ENCODE measurements at places on chromosomes 5 and 9.

DNA sequence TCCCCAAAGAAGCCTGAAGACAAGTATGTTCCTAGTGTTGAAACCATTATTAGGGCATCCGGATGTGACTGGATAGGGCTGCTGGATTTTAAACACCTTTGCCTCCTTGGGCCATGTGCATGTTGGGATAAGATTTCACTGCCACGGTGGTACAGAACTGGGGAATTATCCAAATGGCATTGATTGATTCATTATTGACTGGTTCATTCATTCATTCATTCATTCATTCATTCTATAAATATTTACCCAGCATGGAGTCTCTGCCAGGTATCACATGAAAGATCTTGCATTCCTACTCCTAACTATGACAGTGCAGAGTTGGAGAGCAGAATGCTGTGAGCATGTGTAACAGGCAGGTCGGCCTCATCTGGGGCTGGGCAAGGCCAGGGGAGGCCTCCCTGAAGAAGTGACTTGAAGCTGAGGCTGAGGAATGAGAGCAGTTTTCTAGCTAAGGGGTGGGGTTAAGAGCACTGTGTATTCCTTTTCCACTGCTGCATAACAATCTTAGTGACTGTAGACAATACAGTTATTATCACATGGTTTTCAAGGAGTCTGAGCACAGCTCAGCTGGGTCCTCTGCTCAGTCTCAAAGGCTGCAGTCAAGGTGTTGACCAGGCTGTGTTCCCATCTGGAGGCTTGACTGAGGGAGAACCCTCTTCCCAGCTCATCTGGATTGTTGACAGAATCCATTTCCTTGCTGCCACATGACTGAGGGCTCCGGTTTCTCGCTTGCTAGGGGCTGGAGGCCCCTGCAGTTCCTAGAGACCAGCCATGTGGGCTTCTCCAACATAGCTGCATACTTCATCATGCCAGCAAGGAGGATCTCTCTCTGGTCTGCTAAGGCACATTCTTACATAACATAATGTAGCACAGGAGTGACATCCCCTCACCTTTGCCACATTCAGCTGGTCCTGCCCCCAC is 35.7 kb downstream of the AK8 start:
- no peak for DNase-seq

DNA sequence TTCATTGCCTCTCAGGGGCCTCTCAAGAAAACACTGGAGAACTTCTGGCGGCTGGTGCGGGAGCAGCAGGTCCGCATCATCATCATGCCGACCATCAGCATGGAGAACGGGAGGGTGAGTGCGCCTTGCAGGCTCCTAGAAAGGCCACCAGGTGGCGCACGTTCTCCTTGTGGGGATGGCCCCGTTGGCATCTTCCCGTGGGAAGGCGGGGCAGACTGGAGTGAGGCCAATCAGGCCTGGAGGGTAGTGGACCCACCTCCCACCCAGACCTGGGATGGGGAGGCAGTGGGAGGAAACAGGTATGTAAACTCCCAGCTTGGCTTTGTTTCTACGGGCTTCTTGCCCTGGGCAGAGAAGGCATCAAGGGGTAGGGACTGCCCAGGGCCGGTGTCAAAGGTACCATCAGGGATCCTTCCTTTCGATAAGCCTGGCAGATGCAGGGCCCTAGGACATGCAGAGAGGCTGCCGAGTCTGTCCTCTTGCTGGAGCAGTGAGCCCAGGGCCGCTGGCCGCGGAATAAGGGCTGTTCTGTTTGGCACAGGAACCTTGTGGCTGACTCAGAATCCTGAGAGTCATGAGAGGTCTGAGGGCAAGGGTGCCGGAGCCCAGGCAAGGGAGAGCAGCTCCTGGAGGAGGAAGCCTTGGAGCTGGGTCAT is 18.9 kb upstream of the SPTLC1 start:
- DNase-seq, result peak; percentile 67

DNA sequence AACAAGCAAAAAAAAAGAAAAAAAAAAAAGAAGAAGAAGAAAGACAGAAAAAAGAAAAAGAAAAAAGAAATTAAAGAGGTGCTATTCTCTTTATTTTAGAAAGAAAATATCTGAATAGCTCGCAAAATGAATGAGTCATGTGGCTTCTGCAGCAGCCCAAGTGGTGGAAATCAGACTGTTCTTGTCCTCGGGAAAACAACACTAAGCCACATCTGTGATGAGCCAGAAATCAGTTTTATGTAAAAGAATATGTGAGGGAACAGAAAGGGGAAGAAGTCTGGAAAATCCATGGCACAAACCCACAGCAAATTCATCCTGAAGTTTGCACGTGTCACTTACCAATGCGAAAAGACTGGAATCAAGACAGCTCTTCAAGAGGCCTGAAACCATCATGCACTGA is 118.7 kb upstream of the GAS1 start:
- no peak for DNase-seq

DNA sequence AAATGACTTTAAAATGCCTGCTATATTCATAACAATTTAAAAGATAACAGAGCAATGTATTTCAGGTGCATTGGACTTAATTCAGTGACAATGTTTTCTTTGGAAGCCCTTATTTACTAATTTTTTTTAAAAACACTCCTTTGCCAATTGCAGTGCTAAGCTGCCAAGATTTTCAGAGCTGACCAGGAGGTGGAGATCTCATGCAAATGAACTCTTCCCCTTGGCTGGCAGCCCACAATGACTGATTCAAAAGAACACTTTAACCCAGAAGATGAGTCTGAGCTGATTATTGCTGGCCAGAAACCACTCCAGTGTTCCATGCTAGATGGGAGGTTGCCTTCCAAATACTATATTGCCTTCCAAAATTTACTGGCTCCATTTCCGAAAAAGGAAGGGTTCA is 128.3 kb upstream of the CCNH start:
- DNase-seq, result peak; percentile 59

DNA sequence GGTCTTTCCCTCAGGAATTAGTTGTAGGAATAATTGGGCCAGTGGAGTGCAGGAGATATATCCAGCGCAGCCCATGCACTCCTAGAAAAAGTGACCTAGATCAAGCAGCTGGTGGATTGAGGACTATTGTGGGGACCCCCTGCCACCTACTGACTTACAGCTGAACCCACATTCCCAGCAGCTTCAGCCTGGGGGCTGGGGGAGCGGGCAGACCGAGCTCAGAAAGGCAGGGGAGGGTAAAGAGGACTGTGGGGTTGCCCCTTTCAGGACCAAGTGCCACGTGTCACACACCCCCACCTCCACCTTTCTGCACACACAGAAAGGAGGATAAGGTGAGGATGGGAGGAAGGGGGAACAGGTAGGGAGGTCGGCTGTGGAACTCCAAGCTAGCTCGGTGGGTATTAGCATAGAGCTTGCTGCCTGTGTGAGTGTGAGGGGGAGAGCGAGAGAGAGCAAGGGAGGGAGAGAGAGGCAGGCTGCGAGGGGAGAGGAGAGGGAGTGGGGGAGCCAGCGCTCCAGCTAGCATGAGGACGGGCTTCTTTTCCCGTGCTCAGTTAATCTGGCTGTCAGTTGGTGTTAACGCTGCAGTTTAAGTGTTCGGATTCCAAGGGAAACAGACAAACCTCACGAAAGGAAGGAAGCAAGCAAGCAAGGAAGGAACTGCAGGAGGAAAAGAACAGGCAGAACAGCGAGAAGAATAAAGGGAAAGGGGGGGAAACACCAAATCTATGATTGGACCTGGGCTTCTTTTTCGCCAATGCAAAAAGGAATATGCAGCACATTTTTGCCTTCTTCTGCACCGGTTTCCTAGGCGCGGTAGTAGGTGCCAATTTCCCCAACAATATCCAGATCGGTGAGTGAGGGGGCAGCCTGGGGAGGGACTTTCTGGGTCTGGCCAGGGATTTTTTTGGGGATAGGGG is at the start of gene GRIA1:
Gene GRIA1 (plus strand): TSS at position 553 of the 920 bp plus-strand sequence.
- no peak for DNase-seq

- DNase-seq, result no peak
These were observed 31.7 kb upstream of the BASP1 start for GRCh38 chr5:17185773-17186172.

- DNase-seq, result no peak
These were observed 68.4 kb downstream of the MTX3 start for GRCh38 chr5:79922626-79923025.

GRCh38 chr5:80198399-80198798 is 57.4 kb downstream of the SERINC5 start:
- no peak for DNase-seq

GRCh38 chr9:97853844-97854695 is 1.0 kb downstream of the FOXE1 start:
- DNase-seq, result no peak

DNA sequence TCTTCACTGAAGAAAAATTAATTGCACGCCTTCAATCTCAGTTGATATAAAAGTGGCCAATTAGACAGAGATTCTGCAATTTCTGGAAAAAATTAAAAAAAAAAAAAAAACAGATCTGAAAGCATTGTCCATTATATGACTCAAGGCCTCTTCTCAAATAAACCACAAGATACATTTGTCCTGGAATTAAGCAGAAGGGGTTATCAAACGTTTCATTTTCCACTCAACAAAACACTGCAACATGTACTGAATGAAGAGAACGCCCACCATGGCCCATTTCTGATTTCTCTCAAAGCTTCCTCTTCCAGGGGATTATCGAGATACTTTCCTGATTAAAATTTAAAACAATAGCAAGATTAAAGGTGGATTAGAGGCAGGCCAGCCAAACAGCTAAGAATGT is 5.8 kb upstream of the PAPPA start:
- no peak for DNase-seq

GRCh38 chr5:133952729-133953567 is 15.5 kb downstream of the C5orf15 start:
- DNase-seq, result no peak

DNA sequence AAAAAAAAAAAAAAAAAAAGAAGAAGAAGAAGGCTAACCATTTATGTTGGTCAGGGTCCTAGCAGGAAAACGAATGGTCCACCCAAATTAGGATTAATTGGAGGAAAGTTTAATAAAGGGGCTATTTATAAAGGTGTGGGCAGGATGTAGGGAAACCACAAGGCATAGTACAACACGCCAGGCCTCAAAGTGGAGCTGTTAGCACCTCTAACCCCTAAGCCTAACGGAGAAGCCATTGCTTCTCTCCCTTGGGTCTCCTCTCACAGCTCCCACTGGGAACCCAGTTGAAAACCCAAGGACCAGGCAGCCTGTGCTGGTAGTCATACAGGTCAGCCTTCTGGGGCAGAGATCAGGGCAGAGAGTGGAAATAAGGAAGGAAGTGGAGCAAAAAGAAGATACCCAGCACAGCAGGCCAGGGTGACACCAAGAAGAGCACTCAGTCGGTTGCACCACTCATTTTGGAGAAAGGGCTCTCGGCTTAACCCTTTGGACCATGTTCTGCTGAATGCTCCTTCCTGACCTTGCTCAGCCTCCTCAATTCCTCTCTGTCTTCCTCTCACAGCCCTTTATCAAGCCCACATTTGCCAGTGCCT is 8.8 kb upstream of the GLIPR2 start:
- DNase-seq, result no peak

- DNase-seq, result no peak
These were observed 129.1 kb upstream of the ZNF462 start for GRCh38 chr9:106733828-106734380.

DNA sequence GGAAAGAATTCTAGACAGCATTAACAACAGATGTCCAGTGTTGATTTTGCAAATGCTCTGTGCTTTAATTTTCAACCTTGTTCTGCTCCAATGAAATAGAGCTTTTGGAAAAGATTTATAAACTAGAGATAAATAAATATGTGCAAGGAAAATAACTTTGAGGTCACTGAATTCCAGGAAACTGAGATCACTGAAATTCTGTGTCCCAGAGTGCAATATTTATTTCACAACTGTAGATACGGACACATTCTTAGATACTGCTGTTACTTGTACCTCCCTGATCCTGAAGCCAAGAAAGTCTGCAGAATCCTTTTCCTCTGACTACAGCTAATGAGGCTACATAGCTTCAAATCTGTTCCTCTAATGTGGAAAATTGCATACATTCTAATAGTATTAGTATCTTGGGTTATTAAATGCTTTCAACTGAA is 222.9 kb downstream of the DOCK8 start:
- DNase-seq, result no peak

DNA sequence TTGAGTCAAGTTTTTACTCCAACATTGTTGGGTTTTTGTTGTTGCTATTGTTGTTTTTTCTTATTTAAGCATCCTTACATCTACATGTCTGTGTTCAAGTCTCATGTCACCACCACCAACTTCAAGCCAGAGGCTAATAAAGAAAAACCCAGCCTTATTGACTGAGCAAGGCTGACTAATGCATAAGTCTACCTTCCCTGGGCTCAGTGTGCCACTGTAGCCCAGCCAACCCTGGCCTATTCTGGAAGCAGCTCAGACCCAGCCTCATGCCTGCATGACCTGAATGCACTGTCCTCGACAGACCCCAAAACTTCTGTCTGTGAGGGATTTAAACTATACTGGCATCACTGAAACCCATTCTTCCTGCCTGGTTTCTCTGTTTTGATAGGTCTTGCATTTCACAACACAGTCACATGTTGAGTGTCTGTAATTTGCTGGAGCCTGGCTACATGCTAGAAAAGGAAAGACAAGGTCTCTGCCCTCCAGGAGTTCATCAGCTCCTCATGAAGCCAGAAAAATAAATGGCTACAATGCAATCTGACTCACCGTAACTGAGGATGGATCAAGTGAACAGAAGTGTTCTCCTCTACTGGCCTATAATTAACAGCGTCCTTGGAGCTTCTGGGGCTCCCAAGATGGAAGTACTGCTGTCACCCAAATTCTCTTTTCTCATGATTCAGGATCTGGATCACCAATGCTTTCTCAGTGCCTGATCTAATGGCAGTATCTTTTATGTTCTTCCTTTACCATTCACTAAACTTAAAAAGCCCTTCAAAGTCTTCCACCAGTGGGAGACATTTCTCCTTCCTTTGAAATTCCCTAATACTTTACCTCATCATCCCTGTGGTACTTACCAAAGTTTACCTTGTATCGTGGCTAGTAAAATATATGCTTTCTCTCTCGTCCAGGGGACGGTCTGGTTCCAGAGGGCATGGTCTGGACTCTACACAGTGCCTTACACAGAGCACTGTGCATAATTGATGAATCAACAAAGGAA is 103.9 kb upstream of the IFNE start:
- no peak for DNase-seq

DNA sequence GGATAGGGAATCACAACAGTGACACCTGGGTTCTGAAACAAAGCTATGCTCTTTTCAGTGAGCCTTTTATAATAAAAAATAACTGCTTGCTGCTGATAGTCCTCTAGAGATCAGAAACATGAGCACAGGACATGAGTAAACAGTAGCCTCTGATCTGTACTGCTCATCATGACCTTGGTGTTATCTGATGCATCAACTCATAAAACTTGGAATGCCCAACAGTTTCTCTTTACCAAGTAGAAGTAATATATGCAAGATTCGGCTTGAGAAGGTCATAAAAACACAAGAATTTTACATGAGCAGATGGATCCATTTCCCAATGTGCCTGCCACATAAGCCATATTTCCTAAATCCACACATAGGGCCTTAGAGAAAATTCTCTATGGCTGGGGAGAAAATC is 318.3 kb upstream of the GRAMD2B start:
- no peak for DNase-seq

DNA sequence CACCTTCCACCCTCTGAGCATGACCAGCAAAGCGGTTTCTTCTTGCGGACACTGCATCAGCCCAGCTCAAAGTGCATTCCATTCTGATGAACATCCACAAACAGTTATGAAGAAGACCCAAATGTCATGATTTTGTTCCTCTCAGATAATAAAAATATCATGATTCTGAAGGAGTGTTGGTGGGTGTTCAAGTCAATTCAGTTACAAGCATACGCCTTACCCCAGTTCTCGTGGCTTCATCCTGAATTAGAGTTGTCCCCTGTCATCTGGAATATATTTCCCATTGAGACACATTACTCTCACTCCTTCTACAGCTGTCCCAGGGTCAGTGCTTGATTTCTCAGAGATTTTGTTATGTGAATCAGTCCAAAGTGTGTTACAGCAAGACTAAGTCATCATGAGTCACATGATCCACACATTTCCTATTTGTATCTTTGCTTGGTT is 325.4 kb downstream of the RFX3 start:
- DNase-seq, result no peak

Data from NCI-H2029 (cell line).